Neural crest cell (in vitro differentiated cells): ENCODE measurements at places on chromosomes 6 and 20. TPM values are rescaled to one million over a fixed set of nuclear protein-coding genes. Genes with fewer than 3 reads are reported as not detected.

GRCh38 chr6:28258877-28259777, at the start of gene NKAPL:
TSS of gene NKAPL (plus strand) at chr6:28259297. CDS start at chr6:28259372, 75 bp downstream.
- H3K27ac ChIP-seq: no peak within 1 kb of the TSS
- DNase-seq: no peak
- no peaks in the 10 kb centered on the region for H3K36me3 ChIP-seq

GRCh38 chr20:22675341-22675740, 91.0 kb upstream of the FOXA2 start:
- H3K27me3 ChIP-seq: peaks cover 66% of the 10 kb centered on the region
- no peak overlapping the region for H3K27ac ChIP-seq
- no peak for DNase-seq
- no peak overlapping the region for H3K4me3 ChIP-seq
- H3K4me1 ChIP-seq: no peaks in the 10 kb centered on the region

PRELID3B gene
- total RNA-seq: 45.3 and 53.6 TPM in 2 replicates

CCN5 gene
- not detected in 2 replicates for total RNA-seq
